Mucosa of gallbladder (tissue), 1 donor: ENCODE measurements at places on chromosomes 1 and 21. TPM values are rescaled to one million over a fixed set of nuclear protein-coding genes. Genes with fewer than 3 reads are reported as not detected.

Gene COL11A1
- 0.14 TPM for total RNA-seq

GRCh38 chr1:55338448-55338820 is 123.3 kb upstream of the USP24 start:
- DNase-seq = no peak

GRCh38 chr1:227378181-227378580 is 59.9 kb upstream of the CDC42BPA start:
- DNase-seq = no peak

DNA sequence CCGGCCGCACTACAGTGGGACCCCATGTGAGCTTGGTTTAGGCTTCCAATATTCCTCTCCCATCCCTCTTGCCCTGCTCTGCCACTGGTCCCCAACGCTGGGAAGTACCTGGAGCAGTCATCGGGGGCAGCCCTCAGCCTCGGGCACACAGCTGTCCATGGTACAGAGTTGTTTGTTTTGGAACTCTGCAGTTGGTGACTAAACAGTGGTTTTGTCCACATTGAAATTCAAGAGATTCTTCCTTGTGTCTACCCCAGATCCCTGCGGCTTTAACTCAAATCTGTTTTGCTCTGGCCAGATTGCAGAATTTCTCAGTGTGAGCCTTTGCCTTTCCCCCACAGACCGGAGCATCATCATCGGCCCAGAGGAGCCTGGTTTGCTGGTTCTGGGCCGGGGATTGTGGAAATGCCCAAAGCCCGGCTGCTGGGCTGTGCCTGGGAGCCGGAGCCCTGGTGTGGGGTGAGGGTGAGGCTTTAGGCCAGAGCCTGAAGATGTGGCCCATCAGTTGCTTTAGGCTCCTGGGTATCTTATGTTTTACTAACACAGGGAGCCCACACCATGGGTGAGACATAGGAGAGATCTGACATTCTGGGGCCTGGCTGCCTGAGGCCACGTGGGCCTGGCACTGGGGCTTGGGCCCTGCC is 93.2 kb downstream of the ARHGEF10L start:
- DNase-seq = no peak

Gene MARK1
- 5.1 TPM for total RNA-seq

- no peak for DNase-seq
Observed at GRCh38 chr1:77498918-77499317, 183.5 kb downstream of the ZZZ3 start.

DNA sequence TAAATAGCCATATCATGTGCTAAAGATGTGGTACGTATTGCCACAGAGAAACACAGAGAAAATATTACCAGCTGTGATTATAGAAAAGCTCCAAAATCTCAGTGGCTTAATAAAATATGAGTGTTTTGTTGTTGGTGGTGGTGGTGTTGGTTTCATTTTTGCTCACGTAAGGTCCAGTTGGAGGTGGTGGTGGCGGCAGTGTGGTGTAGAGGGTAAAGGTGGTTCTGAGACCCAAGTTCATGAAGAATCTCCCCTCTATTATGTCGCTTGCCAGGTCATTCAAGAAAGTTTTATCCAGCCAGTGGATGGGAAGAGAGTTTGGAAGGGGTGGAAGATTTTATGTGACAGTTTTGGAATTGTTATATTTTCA is 217.6 kb upstream of the SAMSN1 start:
- no peak for DNase-seq

DNA sequence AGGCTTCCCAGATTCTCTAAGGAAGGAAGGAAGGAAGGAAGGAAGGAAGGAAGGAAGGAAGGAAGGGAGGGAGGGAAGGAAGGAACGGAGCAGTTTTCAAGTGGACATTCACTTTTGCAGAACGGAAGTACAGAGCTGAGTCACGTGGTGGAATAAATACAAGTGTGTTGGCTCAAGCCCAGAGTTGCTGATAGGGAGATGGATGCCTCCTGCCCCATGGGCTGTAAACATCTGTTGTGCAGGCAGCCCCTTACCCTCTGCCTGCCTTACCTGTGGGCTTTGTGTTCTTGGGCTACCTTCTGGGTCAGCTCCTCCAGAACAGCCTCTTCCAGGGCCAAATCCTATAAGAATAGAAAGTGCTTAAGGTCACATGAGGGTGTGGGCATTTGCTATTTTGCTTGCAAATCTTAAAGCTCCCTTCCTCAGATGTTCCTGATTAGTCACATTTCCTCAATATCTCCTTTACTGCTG is 121.7 kb downstream of the SMYD2 start:
- DNase-seq = no peak

DNA sequence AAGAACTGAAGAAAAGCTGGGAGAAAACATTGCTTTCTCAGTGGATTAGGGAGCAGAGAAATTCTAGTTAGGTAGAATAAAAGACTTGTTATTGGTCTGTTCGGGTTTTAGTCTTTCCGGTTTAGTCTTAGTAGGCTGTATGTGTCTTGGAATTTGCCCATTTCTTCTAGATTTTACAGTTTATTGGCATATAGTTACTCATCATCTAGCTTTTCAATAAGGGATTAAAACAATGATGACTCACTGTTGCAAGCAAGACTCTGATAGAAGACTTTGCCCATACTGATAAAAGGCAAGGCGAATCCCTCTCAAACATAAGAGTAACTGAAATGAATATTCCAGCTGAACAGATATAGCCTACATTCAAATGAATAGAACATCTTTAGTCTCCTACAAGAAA is 62.3 kb downstream of the GPR137B start:
- DNase-seq = no peak

DNA sequence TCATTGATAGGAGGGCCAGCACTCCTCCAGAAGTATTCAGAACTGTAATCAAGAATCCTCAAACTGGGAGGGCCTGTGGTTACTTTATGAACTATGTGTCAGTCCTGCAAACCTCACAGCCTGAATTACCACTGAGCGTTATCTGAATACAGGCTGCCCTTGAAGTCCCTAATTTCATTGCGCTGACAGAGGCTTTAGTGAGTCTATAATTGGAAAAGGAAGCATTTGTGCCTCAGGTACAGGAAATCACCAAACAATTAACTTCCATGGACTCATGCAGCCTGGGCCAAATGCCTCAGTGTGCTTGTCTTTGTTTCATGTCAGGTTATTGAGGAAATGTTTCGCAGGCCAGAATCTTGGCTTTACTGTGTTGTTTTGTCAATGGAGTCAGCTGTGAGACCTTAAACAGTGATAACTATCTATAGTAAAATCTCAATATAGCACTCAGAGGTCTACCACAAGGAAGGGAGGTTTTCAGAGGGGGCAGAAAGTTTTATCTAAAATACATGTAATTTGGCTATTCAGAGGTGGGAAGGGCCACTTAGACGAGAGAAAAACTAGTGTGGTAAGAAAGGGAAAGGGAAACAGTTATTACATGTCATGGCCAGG is 32.9 kb upstream of the DOCK7 start:
- DNase-seq = no peak
